Stimulated activated CD4-positive, alpha-beta T cell treated with anti-CD3 and anti-CD28 coated beads, Interleukin-4, amount 100 ng/mL, for 48 hours (primary cell): ENCODE measurements at places on chromosomes 1 and 21.
A peak's percentile ranks its signal among the peaks of the same experiment; 100 is the strongest.

DNA sequence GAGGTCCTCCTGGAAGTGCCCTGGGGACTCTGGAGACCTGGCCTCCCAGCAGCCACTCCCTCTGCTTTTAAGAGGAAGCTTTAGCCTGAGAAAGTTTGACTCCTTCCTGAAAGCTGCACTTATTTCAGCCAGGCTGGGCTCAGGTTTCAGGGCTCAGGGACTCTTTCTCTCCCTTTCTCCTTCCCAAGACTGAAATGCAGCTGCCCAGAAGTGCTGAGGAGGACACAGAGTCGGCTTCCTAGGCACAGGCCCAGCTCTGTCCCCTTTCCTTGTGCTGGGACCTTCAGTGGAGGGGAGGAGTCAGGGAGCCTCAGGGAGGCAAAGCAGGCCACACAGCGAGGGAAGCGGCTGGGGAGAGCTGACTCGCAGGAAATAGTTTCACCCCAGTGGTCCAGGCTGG is 137.3 kb downstream of the NAV1 start:
- no peak for DNase-seq

- no peak for DNase-seq
Observed at GRCh38 chr1:84293766-84294165, 7.7 kb upstream of the SAMD13 start.

- DNase-seq: no peak
Observed at GRCh38 chr1:246617768-246618167, 51.5 kb downstream of the CNST start.

GRCh38 chr1:246279402-246279801 is 227.7 kb downstream of the SMYD3 start:
- no peak for DNase-seq

- DNase-seq: no peak
Observed at GRCh38 chr1:155897746-155898145, 13.4 kb downstream of the RIT1 start.

DNA sequence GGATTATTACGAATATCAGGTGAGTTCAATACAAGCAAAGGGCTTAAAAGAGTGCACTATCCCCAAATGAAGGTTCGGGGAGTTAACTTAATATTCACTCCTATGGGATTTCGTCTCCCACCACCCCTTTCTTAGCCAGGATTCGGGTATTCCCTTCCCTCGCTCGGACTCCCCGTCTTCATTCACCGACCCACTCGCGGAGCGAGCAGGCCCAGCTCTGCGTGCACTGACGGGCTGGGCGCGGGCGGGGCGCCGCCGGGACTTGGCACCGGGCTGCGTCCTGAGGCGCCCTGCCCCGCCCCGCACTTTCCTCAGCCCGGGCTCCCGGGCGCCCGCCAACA is 7.7 kb upstream of the MPZL1 start:
- DNase-seq: no peak

- no peak for DNase-seq
Observed at GRCh38 chr21:30714946-30715345, 3.6 kb downstream of the KRTAP21-3 start.

GRCh38 chr1:10530756-10531495 is 56.2 kb downstream of the PEX14 start:
- DNase-seq: no peak

DNA sequence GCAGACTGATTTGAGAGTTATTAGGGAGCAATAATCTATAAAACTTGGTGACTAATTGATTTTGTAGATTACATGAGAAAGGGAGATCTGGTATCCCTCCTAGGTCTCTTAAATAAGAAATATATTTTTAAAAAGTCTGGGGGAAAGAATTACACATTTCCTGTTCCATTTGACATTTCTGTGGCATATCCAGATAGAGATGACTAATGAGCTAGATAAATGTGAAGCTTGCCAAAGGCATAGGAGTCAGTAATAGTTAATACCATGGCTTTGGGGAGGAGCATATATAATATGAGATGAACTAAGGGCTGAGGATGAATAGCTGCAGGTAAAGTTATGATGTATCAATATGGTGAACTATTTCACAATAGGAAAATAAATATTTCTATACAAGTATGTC is 663.7 kb downstream of the PTPRC start:
- DNase-seq: no peak

- peak; percentile 17 for DNase-seq
Observed at GRCh38 chr21:36994501-36995158, 11.9 kb upstream of the RIPPLY3 start.

GRCh38 chr1:94757931-94758330 is 62.2 kb upstream of the SLC44A3 start:
- no peak for DNase-seq

- DNase-seq: no peak
Observed at GRCh38 chr21:42495027-42495426, 997 bp downstream of the RSPH1 start.

DNA sequence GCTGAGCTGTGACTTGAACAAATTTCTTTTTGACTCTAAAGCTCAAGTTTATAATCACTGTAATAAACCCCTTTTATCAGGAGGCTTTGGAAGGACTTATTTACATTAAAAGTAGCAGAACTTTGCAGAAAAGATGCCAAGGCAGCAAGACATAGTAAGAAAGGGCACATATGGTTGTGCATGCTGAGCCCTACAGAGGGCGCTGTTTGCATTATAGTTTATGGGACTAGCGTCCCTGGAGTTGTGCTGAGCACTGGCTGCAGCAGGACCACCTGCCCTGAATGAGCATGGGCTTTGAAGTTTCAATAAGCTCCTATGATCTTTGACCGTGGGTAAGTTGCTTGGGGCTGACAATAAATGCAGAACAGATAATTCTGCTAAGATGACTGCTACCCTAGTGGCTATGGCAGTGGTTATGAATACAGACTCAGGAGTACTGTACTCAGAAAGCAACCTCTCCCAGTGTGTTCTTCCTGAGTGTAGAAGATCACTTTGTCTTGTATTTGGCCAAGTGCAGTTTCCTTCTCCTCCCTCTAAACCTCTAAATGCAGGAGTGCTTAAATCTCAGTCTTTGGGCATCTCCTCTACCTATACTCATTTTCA is 45.4 kb upstream of the USP1 start:
- peak; percentile 4 for DNase-seq

- peak; percentile 66 for DNase-seq
Observed at GRCh38 chr1:21607549-21608529, 61.3 kb downstream of the RAP1GAP start.

DNA sequence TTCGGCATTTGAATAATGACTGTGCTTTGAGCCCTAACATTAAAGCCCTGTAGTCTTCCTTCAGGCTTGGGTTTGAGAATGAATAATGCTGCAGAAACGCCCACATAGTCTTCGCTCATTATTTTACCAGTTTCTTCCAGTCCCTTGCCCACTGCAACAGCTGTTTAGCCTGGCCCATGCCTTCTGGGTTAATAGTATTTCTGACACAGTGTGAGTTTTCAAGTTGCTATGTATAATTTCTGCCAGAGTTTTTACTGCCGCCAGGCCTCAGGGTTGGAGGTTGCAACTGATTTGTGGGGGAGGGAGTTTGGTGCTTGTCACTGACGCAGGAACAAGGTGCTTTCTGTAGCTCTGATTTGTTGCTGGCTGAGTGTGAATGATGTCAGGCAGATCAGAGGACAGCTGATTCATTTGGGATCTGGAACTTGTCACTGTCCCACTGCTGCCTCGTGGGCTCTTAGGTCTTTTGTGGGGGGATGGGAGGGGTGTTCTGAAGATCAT is 109.8 kb downstream of the MAST2 start:
- DNase-seq: peak; percentile 1

GRCh38 chr1:163712321-163712720 is 390.6 kb downstream of the NUF2 start:
- no peak for DNase-seq

- DNase-seq: no peak
Observed at GRCh38 chr1:112688781-112689193, 14.3 kb downstream of the MOV10 start.

GRCh38 chr21:35323947-35324346 is 274.8 kb upstream of the RUNX1 start:
- no peak for DNase-seq
